Neural crest cell (in vitro differentiated cells): ENCODE measurements at places on chromosomes 13 and 19.
A peak's percentile ranks its signal among the peaks of the same experiment; 100 is the strongest.

DNA sequence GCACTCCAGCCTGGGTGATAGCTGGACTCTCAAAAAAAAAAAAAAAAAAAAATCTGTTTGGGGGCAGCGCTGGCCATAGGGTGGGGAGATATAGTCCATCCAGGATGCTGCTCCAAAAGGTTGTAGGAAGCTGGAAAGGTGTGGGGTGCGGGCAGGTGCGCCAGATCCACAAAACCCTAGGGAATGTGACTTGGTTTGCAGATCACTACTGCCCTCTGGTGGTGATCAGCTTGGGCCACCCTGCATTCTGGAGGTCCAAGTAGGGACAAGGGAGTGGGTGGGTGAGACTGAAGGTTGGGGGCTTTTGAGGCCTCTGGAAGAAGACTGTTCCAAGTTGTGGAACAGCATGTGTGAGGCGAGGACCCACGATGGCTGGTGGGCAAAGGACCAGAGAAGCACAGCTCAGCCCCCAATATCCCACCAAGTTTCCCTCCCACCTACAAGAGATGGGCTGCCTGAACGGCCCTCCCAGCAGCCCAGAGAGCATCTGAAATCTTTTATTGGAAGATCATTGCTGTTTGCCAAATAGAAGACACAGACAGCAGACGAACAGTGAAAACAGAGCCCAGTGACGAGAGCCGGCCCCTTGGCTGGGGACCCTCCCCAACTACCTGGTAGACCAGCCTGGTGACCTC, 10.4 kb upstream of the TYK2 start:
- DNase-seq, result peak; percentile 77

DNA sequence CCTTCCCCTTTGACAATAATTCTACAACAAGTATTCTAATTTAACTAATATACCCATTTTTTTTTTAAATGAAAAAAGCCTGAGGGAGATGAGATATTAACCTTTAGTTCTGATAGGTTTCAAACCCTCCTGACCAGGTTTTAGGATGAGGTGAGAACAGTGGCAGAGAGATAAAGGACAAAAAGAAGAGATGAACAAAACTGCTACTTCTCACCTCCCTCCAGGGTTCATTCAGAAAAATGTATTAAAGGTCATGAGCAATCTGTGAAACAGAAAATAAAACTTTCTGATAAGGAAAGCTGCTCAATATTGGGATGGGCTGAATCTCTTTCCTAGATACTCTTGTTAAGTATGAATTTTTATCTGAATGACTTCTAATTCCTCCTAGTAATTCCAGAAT, 24.1 kb downstream of the SERPINE3 start:
- no peak for DNase-seq

DNA sequence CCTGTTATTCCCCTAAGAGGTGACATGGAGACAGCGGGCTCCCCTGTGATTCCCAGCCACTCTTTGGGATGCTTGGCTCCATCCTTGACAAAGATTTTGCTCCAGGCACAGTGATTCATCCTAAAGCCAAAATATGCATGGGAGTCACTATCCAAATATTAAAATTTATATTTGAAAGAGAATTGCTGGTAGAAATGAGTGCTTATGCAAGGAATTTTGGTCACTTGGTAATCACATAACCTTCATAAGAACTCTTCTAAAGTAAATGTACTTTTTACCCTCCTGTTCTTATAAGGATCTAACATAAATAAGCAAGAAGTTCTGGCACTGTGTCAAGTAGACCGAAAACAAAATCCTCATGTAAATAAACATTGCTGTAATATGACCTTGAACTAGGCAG, 385.8 kb downstream of the ITGBL1 start:
- no peak for DNase-seq

DNA sequence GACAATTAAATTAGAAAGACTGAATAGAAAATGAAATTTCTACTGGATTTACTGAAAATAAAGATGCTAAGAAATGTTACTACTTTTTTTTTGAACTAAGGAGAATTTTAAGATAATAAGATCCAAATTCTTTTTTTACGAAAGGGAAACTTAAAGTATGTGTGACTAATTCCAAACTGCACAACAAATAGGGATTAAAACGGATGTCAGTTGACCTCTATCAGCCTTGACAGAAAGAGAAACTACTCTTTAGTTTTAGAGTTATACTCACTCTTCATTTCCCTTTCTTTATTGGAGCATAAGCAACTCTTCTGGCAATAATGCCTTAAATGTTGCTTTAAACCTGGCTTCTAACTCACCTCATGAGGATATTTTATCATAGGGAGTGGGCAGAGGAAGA, 273.8 kb downstream of the SLITRK6 start:
- no peak for DNase-seq

DNA sequence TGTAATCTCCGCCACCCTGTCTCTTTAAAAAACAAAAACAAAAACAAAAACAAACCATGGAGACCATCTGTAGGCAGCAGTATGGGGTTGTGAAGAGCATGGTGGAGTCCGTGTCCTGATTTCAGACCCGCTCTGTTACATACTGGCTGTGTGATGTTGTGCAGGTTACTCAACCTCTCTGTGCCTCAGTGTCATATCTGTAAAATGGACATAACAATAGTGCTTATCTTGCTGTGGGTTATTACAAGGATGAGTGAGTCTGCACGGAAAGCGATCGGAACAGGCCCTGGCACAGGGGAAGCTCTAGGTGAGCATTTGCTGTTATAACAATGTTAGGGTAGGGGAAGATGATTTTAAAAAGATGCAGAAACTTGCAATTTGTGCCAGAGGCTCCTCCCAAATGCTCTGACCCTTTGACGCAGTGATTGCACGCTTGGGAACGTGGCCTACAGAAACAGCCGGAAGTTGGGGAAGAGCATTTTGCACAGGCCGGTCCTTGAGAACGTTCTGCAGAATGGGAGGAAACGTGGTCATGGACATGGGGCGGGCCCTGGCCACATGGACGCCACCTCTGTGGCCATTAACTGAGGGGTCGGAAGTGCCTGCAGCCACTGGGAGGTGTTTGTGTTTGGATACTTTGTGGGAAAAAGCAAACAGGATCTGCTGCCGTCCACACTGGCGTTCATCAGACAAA, 15.7 kb upstream of the SELENOW start:
- no peak for DNase-seq

- no peak for DNase-seq
These were observed 6.4 kb downstream of the CEACAM3 start for GRCh38 chr19:41802770-41803169.
